ENCODE measurements at places on chromosomes 16 and 17. TPM values are rescaled to one million over a fixed set of nuclear protein-coding genes. Genes with fewer than 3 reads are reported as not detected.

NUPR1 gene
- 2.5 TPM for total RNA-seq

EVPLL gene
- 0.33 TPM for total RNA-seq

LRRC46 gene
- total RNA-seq, result 0.16 TPM

RTN4RL1 gene
- total RNA-seq, result 18.1 TPM

SLC52A1 gene
- total RNA-seq, result not detected

SPNS1 gene
- total RNA-seq, result 25.1 TPM

OR2C1 gene
- 0.99 TPM for total RNA-seq

FADS6 gene
- 0.27 TPM for total RNA-seq

MT1M gene
- total RNA-seq, result not detected

PRCD gene
- 14.3 TPM for total RNA-seq

SUPT4H1 gene
- 38.3 TPM for total RNA-seq

ST6GALNAC2 gene
- total RNA-seq, result 28.5 TPM

RNF227 gene
- 32.9 TPM for total RNA-seq

DOC2A gene
- total RNA-seq, result 2.7 TPM

PYCARD gene
- 8.5 TPM for total RNA-seq

MYOCD gene
- 7.9 TPM for total RNA-seq

OTOA gene
- total RNA-seq, result 0.22 TPM

IGF2BP1 gene
- total RNA-seq, result 12.0 TPM

All from camera-type eye (tissue), 1 donor.